NCI-H1930 (cell line): ENCODE measurements at places on chromosomes 2 and 18.

DNA sequence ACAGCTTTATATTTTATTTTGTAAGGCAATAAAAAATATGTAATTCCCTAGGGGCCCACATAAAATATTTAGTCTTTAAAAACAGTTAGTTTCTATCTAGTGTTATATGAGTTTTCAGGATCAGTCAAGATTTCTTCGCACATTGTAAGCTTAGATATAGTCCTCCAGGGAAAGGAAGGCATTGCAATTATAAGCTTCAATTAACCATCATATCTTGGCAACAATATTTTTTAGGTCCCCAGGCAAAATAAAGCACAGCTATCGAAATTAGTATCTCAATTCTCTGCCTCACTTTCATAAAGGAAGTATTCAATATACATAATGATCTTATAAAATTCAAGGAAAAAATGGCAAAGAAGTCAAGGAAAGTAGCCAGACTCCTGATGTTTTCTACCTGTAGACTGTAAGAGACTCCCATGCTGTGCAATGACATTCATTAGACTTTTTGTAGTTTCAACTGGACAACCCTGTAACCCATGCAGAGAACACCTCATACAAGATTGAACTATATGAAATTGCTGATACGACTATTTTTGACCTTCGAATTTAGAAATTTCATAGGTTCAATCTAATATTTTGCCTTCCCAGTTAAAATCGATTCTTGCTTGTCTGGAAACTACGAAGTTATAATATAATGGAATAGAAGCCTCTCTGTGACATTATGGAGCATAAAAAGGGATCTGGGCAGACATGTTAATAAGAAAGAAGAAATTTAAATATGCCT, 96.8 kb downstream of the UNC80 start:
- DNase-seq: no peak

DNA sequence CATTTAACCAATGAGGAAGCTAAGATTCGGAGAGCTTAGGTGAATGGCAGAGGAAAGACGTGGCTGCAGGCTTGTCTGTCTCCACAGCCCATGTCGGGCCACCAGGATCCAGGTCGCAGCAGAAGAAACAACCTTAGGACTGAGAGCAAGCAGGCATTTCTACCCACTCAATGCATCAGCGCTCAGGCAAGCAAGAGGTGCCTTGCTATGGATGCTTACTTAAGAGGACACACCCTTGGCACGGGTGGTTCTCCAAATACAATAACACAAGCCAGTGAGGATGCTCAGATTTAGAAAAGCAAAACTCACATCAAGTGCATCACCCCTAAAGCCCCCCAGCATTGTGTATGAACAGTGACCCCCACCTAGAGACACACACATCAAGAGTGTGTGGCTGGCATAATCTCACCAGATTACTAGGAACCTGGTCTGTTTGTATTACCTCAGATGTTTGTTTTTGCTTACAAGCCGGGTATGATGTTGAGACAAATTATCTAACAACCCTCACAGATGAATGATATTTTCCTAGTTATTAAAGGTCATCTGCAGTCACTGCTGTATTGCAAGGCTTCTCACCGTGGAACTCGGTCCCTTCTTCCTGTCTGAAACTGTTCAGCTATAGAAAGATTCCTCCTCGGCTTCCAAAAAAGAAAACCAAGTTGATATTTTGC, 34.2 kb upstream of the NPAS2 start:
- DNase-seq: no peak

DNA sequence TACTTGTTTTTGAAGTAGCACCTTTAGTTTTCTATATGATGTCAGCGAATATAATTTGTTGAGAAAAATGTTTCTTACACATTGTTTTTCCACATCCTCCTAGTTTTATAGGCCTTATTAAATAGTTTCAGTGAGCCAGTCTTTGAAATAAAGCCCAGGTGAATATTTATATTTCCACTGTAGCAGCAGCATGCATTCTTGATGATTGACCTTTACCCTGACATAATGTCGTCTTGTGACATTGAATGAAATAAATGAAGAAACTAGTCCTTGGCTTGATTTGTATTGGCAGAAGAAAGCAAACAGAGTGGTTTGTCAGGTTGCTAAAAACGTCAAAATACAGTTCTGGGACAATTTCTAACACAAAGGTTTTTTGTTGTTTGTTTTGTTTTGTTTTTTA, 84.4 kb downstream of the EHBP1 start:
- DNase-seq: no peak

GRCh38 chr2:100673691-100674485, 111.1 kb downstream of the PDCL3 start:
- DNase-seq: no peak

GRCh38 chr2:231197706-231198290, 633 bp upstream of the ARMC9 start:
- DNase-seq: no peak

- no peak for DNase-seq
Observed at GRCh38 chr2:69538872-69539548, 101.8 kb upstream of the NFU1 start.

DNA sequence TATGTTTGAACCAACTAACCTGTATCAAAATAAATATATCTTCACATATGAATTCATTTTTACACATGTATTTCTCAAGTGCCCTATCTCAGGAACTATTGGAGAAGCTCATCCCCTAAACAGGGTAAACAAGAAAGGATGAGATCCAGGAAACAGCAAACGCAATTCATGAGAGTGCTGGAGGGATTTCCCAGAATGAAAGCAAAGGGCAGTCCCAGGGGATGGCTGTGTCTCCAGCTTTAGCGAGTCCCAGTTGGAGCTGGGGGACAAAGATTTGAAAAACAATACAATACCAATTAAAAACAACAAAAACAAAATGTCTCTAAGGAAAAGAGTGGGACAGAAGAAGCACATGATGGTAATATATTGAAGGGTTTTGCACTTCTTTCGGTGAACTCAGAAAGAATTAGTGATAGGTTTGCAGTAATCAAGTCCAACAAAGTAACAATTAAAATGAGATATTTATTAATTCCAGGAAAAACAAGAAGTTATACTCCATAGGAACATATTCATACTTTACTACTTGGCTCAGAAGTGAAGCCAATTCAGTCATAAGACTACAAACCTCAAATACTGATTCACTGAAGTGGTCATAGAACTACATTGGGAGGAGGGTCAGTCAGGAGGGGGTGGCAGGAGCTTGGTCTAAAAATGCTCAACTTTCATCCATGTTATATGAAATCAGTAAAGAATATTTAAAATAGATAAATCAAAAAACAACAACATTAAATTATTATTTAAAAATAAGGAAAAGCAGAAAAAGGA, 73.1 kb upstream of the PDE1A start:
- no peak for DNase-seq

DNA sequence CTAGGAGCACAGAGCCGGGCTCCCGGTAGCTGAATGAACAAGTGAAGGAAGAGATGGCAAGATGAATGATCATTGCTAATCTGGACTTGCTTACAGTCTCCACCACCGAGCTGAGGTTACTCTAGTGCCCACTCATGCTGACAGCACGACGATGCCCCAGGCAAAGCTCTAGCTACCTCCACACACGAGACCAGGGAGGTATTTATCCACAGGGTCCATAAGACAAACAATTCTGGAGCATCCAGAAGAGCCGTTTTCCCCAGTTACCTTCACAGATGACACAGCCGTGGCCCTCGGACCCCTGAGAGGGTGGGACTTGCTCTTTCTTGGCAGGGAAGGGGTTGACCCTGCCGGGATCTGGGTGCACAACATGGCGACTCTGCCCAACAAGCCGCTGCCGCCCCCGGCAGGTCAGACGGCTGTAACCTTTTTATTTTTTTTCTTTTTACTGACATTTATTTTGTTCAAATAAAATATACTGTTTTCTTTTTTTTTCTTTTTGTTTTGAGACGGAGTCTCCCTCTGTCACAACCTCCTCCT, 120.3 kb downstream of the PXDN start:
- no peak for DNase-seq

GRCh38 chr2:100320547-100321178, 1.6 kb downstream of the LONRF2 start:
- no peak for DNase-seq

GRCh38 chr2:158066046-158066713, 35.5 kb upstream of the UPP2 start:
- no peak for DNase-seq

- no peak for DNase-seq
Observed at GRCh38 chr2:102239344-102239743, 52.5 kb downstream of the IL1RL2 start.

GRCh38 chr2:29042561-29043075, 31.7 kb downstream of the PCARE start:
- no peak for DNase-seq

DNA sequence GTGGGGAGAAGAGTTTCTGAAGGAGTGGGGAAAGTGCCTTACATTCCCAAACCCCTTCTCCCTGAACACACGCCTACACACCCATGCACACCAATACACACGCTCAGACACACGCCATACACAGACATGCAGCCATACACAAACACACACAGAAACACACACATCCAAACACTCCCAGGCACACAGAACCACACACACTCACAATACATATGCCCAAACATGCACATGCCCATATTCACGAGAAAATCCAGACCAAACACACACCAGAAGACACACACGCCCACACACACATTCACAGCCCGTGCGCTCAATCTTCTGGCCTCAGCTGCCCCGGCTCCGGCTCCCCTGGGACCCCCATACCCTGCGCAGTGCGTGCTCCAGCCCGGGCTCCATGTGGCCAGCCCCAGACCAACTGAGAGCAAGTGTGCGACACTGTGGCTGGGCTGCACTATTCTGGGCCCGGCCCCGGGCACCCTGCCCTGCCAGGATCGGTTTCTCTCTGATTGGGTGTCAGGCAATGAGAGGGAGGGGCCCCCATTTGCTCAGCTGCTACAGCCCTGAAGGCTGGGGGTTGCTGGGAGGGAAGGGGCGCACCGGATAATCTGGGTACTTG, at the start of gene PRKAG3:
TSS of gene PRKAG3 (minus strand) at position 426 of the 613 bp plus-strand sequence.
- DNase-seq: no peak

DNA sequence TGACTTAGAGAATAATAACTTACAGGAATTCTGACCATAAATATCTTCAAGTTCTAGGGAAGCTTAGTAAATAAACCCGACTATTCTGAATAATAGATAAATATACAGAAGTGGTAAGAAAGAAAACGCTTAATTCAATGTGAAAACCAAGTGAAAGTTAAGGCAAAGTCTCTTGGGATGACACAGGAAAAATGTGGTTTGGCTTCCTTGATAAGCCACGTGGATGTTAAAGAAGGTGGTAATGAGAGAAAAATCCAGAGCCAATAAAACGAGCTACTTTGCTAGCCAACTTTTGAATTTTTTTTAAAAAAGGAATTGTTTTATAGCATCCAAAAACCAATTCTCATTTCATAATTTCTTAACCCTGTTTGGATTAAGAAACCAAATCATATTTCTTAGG, 166.2 kb upstream of the VRK2 start:
- DNase-seq: no peak

- no peak for DNase-seq
Observed at GRCh38 chr2:118607641-118608040, 239.8 kb downstream of the EN1 start.

- no peak for DNase-seq
Observed at GRCh38 chr18:47501946-47502345, 250.5 kb upstream of the SKOR2 start.

DNA sequence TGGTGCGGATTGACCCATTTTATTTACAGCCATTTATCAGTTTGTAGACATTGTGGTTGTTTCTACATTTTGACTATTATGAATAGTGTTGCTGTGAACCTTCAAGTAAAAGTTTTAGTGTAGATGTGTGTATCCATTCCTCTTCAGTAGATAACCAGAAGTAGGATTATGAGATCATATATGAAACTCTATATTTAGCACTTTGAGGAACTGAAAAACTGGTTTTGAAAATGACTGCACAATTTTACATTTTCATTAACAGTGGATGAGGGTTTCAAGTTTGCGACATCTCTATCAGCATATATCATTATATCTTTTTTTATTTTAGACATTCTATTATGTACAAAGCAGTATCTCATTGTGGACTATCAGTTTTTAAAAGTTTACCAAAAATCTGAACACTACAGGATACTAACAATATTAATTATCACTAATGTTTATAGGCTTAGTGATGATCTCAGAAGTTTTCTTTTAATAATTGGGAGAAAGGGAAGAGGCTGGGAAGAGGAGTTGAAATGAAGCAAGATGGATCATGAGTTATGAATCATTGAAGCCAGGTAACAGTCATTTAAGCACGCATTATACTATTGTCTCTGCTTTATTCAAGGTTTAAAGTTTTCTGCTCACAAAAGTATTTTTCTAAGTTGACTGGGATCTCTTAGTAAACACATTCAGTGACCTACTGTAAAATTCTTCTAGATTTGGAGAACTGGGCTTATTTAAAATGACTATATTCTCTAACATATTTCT, 329.0 kb upstream of the LRATD1 start:
- no peak for DNase-seq

GRCh38 chr2:199936554-199936953, 18.7 kb downstream of the TYW5 start:
- no peak for DNase-seq

DNA sequence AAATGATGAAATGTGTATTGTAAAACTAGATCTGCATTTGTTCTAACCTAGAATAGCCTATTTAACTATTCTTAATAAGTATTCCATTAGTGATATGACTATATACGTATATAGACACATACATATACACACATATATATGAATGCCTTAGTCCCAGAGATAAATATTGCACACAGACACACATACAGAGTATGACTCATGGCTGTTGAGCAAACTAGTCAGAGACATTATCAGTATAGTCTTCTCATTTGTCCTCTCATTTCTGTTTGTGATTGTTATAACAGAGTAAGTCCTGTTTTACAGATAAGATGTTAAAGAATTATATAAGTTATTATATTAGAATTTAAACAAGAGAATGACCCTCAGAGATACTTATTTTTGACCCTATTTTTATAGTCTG, 202.5 kb downstream of the CCDC102B start:
- no peak for DNase-seq

DNA sequence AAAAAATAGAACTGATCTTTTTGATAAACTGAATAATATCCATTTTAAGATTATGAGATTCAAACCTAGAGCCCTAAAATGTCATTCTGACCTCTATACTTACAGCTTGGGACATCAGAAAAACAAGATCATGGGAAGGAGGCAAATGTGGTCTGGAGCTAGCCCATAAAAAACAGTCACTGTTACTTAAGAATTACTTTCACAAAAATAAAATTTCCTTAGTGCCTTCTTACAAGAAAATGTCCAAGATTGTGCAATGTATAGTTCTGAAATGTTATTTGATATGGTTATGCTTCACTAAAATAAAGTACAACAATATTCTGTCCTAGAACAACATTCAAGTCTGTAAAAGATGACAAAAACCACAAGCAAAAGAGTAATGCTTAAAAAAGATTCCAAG, 247.6 kb downstream of the DYM start:
- no peak for DNase-seq

- no peak for DNase-seq
Observed at GRCh38 chr2:20213651-20214565, 11.0 kb downstream of the SDC1 start.

- DNase-seq: no peak
Observed at GRCh38 chr2:190068764-190069163, 6.2 kb upstream of the MSTN start.
